ENCODE measurements at places on chromosomes 7 and 10.

DNA sequence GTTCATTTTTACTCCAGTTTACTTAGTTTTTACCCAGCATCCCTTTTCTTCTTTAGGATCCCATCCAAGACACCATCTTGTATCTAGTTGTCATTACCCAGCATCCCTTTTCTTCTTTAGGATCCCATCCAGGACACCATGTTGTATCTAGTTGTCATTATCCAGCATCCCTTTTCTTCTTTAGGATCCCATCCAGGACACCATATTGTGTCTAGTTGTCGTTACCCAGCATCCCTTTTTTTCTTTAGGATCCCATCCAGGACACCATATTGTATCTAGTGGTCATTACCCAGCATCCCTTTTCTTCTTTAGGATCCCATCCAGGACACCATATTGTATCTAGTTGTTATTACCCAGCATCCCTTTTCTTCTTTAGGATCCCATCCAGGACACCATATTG is 63.4 kb upstream of the GJD4 start:
- DNase-seq, result no peak

GRCh38 chr10:102066399-102067088 is 1.4 kb downstream of the HPS6 start:
- DNase-seq, result no peak

DNA sequence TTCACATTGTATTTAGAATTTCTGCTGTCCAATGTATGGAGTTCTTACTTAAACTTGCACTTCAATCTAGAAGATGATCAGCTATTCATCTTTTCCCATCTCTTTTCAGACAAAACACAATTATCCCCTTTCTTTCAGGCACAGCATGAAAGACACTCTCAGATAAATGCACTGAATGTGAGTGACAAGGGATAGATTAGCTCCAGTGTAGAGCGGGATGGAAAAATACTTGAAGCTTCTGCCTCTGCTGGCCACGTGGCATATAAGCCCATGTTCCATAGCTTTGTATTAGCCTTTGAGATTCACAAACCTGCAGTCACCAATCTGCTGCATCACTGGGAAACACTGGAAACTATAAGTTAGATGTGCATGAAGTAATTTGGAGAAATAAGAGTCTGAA is 162.2 kb upstream of the FAM3C start:
- no peak for DNase-seq

DNA sequence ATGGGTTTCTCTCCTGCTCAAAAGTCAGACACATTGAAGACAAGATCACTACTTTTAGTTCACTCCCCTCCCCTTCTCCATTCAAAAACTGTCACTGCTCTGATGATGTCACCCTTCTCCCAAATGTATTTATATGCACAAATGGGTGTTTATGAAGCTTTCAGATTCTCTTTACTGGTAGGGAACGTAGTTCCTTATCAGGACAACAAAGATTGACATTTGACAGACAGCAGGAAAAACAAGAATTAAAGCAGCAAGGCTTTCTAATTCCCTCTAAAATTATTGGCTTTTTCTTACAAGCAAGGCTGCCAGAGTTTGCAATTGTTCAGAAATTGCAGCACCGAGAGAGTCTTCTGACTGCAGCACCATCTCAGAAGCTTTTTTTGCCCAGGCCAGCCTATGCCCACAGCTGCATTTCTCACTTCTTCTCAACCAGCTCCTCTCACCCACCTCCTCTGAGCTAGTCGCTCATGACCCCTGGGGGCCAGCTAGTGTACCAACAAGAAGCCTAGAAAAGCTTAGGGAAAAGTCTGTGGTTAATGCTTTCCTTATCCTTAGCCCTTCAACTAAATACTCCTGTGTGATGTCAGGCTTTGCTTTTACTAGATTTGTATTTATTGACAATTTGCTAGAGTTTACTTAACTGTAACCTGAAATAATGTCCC is 265.1 kb downstream of the HTR7 start:
- no peak for DNase-seq

GRCh38 chr7:131897016-131897789 is 340.8 kb upstream of the PODXL start:
- no peak for DNase-seq

Data from stimulated activated CD8-positive, alpha-beta memory T cell treated with anti-CD3 and anti-CD28 coated beads, Interleukin-2, amount 100 ng/mL, for 48 hours (primary cell).